ENCODE measurements at places on chromosomes 13 and 19.

DNA sequence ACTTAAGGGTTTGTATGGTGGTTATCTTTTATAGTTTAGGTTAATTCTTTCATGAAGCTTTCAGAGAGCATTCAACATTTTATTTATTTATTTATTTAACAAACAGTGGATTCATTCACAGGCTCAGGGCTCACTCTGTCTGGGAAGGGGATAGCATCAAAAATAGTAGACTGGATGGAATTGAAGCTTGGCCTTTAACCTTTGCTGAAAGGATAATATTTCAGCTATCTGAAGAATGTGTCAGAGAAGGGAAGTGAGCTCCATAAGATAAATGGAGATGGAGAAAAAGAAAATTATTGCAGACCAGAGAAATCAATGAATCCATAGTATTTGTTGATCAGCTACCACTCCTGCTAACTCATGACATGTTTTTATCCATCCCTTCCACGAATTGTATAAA lies 305.6 kb downstream of the COG6 start:
- DNase-seq = no peak

- no peak for DNase-seq
Measured at GRCh38 chr13:77349365-77349764, 22.5 kb upstream of the MYCBP2 start.

GRCh38 chr13:98222816-98223215 lies 45.7 kb upstream of the RNF113B start:
- no peak for DNase-seq

GRCh38 chr19:1360818-1361461 lies 22.8 kb upstream of the NDUFS7 start:
- DNase-seq = no peak

DNA sequence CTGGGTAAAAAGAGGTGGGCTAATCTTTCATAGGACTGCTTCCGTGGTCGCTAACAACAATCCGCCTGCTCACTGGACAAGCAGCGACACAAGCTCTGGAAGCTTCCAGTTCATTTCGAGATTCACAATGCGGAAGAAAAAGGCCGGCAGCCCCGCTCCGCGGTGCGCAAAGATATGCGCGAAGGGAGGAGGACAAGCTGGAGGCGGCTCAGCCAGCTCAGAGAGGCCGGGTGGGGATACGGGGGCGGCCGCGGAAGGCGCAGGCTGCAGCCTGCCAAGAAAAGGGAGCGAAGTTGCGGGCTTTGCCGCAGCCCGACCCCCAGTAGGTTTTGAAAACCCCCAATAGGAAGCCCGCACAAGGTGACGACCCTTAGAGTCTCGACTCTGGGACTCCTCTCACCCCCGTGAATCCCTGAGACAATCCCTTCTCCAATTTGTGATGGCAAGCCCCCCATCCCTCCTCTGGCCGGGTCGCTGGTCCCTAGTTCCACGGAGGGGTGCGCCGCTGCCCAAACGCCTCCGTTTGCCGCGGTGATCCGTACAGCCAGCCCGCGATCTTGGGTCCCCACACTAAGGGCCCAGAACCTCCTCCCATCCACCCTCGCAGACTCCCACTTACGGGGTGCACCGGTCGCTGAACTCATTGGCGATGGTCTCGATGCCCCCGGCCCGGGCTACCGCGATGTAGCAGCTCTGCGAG lies 697 bp downstream of the HSPH1 start:
- DNase-seq = no peak

GRCh38 chr13:95083758-95084157 lies 217.5 kb downstream of the ABCC4 start:
- no peak for DNase-seq

GRCh38 chr19:9306443-9306842 lies 3.2 kb downstream of the ZNF699 start:
- DNase-seq = no peak

GRCh38 chr13:95176611-95177259 lies 124.5 kb downstream of the ABCC4 start:
- no peak for DNase-seq

GRCh38 chr19:48332351-48332661 lies 7.0 kb downstream of the EMP3 start:
- no peak for DNase-seq

DNA sequence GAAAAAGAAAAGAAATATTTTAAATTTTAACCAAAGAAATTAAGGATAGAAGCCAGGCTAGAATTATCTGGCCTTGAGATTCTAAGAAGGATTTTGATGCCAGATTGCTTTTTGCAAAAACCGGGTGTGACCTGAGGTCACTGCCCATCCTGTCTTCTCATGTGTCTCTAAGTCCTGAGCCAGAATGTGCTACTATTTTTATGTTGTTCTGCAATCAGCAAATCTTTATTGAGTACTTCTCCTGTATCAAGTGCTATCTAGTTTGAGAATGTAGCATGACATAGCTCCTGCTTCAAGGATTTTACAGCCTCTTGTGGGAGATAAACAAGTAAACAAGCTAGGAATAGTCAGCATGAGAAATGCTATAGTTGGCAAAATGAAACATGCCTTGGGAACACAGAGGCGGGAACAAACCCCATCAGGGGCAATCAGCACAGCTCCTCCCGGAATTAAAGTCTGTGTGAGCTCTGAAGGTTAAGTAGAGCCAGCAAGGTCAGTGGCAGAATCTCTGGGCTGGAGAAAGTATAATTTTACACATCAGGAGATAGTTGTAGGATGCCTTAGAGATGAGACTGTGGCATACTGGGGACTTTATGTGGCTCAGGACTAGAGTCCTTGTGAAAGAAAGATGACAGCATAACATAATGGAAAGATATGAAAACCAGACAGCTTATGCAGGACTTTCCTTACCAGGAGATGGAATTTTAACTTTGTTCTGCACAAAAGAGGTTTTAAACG lies 899.5 kb upstream of the SLC10A2 start:
- no peak for DNase-seq

DNA sequence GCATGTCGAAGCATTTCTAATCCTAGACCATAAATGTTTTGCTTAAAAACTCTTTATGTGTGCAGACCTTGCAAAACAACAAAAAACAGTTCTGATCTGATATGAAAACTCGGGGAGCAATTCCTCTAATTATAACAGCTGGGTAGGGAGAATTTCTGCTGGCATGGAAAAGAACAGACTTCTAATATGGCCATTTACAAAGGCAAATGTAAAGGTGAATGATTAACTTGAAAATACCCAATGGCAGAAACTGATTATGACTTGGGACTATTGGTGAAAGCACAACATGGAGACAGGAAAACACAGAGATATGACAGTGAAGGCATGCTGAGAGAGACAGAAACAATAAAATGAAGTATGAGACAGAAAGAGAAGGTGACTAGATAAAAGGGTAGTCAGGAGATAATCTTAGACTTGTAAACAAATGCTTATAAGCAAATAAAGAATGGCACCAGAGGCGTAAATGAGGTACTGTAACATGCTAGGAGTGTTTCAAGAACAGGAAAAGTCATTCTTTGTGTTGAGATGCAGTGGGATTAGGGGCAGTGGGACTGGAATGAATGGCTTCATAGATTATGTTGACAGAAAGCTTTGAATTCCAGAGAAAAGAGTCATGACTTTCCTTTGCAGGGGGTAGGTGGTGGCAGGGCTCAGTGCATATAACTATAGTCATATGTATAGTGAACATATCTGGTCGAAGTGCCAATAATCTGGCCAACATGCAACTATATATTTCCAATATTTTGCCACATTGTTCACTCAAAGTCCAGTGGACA lies 393.0 kb downstream of the ITGBL1 start:
- no peak for DNase-seq

- no peak for DNase-seq
Measured at GRCh38 chr13:81987677-81988357, 1646.9 kb upstream of the SPRY2 start.

DNA sequence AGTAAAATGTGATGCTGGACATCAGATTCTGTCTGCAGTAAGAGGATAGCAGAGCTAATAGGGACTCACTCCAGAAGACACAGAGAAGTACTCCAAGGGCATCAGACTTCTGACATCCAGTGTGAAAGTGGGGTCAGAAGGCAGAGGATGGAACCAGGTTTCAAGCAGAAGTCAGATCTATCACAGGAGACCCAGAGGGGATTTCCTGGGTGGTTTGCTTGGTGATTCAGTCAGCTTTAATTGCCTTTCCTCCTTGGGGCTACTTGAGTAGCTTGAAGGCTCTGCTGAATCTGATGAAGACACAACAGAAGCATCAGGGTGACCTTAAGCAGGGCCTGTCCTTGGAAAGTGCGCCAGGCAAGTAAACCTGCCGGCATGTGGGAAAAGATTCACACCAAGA lies 300.6 kb downstream of the COG6 start:
- DNase-seq = no peak

DNA sequence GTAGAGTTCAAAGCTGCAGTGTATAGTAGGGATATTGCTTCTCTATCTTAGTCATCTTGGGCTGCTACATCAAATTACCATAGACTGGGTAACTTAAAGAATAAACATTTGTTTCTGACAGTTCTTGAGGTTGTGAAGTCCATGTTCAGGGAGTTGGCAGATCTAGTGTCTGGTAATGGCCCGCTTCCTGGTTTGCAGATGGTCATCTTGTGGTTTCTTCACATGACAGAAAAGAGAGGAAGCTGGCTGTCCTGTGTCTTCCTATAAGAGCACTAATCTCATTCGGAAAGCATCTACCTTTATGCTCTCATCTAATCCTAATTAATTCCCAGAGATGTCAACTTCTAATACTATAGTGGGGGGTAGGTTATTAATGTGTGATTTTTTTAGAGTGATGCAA lies 6.2 kb downstream of the ZNF763 start:
- no peak for DNase-seq

- peak; percentile 34 for DNase-seq
Measured at GRCh38 chr13:85521657-85522056, 277.6 kb downstream of the SLITRK6 start.

- no peak for DNase-seq
Measured at GRCh38 chr13:98652276-98652675, 75.4 kb upstream of the STK24 start.

DNA sequence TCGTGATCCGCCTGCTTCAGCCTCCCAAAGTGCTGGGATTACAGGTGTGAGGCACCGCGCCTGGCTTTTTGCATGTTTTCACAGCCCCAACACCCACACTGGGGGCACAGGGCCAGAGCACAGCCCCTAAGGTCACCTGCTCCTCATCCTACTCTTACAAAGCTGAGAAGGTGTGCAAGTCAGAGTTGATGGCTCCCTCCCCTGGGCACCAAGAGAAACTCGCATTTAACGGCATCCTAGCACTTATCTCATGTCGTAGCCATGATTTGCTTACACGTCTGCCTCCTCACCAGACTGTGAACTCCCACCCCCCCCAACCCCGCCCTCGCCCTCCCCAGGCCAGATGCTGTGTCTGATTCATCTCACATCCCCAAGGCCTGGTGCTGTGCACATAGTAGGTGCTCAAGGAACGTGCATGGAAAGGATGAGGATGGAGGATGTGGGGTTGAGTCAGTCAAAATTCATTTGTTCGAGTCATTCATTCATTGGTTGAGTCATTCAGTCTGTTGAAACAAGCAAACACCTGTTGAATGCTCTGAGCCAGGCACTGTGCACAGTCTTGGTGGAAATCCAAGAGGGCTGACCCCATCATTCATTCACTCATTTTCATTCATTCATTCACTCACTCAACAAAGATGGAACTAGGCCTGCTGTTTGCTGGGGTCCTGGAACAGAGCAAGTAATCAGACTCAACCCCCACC lies 11.3 kb downstream of the SHANK1 start:
- no peak for DNase-seq

- no peak for DNase-seq
Measured at GRCh38 chr13:93502071-93502470, 275.5 kb downstream of the GPC6 start.

DNA sequence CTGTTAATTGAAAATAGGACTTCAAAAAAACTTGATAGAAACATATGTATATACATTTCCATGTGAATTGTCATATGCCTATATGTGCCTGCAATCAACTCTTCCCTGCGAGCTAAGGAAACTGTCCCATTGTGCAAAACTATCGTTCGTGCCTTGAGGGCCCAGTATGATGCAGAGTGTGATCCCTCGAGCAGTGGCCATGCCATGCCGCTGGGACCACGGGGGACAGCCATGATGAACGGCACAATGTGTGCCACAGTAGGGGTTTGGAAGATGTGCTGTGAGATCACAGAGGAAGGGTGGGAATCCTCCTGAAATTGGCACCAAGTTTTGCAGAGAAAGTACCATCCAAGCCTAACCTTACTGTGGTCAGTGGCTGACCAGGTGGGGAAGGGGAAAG lies 118.1 kb upstream of the SOX1 start:
- no peak for DNase-seq

- no peak for DNase-seq
Measured at GRCh38 chr19:2848616-2849015, 7.3 kb downstream of the ZNF555 start.

Measured in NCI-H1048 (cell line).